ENCODE measurements at places on chromosomes 6 and 20.

DNA sequence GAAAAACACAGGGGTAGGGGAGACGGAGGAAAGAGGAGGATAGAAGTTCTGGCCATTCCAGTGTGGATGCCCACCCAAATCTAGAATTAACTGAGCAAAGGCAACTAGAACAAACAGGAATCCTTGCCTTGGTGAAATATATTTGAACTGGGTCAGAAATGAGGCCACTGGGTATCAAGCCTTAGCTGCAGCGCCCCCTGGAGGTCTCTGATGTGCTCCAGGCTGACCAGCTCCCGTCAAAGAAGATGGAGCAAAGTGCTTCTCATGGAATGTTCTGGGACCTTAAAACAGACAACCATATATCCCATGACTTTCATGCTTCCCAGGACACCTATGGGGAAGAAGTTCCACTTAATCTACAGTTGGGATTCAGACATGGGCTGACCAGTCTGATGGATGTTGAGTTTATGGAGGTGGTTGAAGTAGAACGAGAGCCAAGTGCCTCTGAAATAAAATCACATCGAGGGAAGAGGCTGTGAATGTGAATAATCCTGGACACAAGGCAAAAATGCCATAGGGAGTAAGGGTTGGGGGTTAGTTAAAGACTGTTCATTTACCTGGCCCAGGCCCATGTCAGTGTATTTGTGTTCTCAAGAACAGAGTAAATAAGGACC lies 50.4 kb downstream of the HLA-DPB1 start:
- DNase-seq = peak; percentile 56

GRCh38 chr6:143929975-143930374 lies 65.7 kb downstream of the ZC2HC1B start:
- no peak for DNase-seq

DNA sequence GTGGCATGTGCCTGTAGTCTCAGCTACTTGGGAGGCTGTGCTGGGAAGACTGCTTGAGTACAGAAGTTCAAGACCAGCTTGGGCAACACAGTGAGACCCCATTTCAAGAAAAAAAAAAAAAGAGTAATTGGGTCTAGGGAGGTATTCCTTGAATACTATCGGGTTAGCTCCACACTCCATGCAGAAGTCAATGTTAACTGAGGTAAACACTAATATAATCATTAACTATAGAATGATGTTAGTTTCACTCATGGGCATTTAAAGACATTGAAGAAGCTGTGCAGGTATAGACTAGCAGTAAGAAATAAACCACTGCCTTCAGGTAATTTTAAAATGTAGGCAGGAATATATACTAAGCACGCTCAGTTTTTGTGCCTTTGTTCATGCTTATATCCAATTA lies 32.6 kb downstream of the MDN1 start:
- no peak for DNase-seq

DNA sequence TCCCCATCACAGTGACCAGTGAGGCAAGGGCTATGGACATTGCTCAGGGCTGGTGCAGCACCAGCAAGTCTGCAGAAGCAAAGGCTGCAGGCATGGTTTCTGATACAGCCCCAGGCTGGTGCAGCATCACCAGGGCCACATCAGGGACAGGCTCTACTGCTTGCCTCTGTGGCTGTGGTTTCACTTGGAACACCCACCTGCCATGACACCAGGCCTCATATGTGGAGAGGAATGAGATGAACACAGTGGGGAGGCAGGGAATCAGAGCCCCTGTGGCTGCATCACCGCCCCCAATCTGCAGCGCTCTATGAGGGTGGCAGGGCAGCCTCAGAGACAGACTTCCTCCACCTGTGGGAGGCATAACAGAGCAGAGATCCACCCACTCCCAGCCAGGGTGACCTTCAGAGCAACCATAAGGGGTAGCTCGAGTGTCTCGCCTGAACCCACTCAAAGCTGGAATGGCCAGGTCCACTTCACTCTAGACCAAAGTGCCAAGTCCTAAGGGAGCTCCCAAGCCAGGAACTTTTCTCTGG lies 7.9 kb downstream of the RING1 start:
- no peak for DNase-seq

- DNase-seq = no peak
These were observed 23.2 kb downstream of the VNN1 start for GRCh38 chr6:132690678-132691077.

DNA sequence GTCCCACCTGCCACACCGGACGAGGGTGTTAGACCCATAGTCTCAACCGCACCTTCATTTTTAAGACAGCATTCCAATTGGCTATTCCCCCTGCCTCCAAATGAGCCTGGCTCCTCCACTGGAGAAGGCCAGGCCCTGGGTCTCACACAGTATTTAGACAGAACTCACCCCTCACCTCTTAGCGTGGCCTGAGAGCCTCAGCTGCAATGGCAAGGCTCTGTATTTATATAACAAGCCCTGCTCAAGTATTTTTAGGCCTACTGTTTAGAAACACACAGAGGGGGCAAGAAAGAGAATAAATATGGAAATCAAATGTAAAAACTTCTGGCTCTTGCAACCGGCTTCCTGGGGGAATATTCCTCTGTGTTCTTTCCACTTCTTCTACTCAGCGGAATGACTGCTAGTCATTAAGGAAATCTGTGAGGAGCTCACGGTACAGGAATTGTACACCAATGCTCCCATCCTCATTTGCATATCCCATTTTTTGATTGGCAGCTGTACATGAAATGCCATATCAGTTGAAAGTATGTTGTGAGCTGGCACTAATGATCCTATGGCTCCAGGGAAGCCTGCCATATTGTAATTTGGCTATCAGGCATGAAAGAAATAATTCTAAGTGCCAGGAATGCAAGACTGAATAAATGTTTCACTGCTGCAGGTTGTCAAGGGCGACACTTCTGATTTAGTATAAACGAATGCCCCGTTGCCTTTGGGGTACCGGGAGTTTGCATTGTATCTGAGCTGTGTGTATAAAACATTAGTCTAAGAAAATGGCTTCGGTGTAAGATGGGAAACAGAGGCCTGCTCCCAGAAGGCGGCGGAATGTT lies 207.5 kb downstream of the ZNF217 start:
- no peak for DNase-seq

- no peak for DNase-seq
These were observed 197.5 kb upstream of the JARID2 start for GRCh38 chr6:15048367-15048766.

GRCh38 chr20:49432550-49432949 lies 49.9 kb downstream of the KCNB1 start:
- DNase-seq = no peak

DNA sequence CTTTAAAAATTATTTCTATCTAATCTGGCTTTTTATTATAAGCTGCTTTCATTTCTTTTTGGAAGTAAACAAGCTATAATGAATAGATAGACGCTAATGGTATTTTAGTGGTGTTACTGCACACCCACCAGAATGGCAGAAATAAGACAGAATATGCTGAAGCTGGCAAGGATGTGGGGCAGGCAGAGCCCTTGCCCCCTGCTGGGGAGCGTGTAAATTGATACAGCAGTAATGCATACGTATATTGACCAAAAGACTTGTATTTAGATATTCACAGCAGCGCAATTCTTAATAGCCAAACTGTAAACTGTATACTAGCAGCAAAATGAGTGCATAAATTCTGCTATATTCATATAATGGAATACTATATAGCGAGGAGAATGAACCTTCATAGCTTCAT lies 35.3 kb downstream of the TMEM181 start:
- peak; percentile 31 for DNase-seq
